ENCODE measurements at places on chromosomes 1 and 21.

- no peak for DNase-seq
Observed at GRCh38 chr21:42755766-42756579, 102.6 kb downstream of the PDE9A start.

GRCh38 chr1:232951180-232951579, 769 bp downstream of the NTPCR start:
- DNase-seq: peak; percentile 24

GRCh38 chr1:29501227-29501976, 265.1 kb downstream of the PTPRU start:
- peak; percentile 42 for DNase-seq

GRCh38 chr1:17161137-17161740, 42.0 kb upstream of the PADI2 start:
- DNase-seq: no peak

- no peak for DNase-seq
Observed at GRCh38 chr1:64941461-64942117, 24.8 kb downstream of the JAK1 start.

DNA sequence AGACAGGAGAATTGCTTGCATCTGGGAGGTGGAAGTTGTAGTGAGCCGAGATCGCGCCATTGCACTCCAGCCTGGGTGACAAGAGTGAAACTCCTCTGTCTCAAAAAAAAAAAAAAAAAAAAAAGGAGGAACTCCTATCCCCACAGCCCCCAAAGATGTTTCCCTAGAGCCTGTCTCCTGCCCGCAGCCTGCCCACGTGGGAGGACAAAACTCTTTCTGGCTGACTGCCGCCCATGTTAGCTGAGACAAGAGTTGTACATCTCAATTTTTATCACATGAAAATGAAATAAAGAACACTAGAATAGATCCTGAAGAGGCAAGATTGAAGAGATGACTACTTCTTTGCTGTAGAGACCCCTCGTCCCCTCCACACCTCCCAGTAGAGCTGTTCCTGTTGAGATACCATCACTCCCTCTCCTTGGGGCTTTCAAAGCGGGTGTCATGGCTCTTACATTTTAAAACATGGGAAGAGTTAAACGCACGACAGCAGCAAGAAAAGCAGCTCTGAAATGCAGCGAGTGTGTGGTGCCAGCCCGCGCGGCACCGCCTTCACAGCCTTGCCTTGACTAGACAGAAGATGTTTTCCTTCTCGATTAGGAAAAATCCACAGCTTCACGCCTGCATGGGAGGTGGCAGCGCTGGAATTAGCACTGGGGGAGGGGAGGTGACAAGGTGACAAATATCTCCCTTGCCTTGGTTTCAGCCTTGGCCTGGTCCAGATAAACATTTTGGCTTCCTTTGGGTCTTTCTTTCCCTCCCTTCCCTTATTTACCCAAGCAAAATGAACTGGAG, 253.4 kb upstream of the CSF3R start:
- no peak for DNase-seq

GRCh38 chr1:59445040-59445439, 148.1 kb downstream of the FGGY start:
- DNase-seq: peak; percentile 70

DNA sequence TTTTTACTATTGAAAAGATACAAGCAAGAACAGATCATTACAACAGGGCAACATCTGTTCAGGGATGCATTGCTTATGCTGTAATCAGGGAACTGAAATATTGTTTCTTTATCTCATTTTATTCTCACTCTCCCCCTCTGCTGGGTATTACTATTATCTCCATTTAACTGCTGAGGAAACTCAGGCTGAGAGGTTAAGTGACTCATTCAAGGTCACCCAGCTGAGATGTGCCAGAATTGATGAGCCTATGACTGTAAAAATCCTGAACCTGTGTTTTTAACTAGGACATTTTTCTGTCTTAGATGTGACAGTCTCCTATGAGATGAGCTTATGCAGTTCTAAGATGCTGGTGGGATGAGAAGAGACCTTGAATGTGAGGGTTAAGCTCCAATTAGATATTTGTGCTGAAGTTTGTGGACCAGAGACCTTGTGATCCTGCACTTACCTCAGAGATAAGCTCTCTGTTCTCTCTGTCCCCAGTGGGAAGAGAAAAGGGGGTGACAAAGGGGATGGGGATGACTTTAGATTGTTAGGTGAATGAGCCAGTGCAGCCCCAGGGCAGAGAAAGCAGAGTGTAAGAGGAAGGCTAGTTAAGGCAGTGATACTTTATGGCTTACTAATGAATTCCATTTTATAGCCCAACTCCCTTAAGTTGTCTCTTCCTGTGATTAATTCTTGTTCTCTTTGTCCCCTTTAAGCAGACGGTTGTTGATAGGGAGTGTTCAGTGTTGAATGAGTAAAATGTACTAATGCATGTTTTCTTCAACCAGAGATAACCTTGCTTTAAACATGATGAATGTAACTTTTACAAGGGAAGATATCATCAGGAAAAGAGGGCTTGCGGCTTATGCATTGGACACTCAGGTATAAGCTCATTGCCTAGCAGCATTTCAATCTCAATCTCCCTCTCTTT, 111.4 kb downstream of the HLX start:
- peak; percentile 48 for DNase-seq

- DNase-seq: peak; percentile 54
Observed at GRCh38 chr1:58331156-58331555, 215.4 kb downstream of the OMA1 start.

DNA sequence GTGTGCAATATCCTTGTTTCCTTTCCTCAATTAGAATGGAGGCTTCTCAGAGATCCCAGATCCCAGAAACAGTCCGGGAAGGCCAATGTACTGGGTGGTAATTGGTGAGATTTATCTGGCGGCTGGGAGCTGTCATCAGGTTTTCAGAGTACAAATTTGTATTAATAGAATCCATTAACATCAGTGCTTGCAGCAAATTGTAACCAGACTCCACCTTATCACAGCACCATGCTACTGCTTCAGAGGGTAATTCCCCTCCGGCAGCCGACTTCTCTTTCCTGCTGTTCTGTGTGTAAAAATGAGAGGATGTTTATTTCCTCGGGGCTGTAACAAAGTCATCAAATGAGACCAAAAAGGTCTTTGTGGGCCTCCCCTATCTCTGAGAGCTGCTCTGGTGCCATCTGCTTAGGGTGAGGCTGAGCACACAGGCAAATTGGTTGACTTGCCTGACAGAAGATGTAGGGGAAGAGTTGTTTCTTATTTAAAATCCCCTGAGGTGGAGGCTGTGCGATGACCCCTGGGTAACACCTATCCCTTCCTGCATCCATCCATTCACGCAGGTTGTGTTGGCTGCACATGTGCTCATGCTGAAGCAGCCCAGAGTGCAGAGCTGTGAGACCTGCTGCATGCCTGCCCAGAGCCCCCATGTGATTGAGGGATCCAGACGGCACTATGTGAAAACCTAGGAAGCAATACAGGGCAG, 19.2 kb downstream of the NFASC start:
- no peak for DNase-seq

DNA sequence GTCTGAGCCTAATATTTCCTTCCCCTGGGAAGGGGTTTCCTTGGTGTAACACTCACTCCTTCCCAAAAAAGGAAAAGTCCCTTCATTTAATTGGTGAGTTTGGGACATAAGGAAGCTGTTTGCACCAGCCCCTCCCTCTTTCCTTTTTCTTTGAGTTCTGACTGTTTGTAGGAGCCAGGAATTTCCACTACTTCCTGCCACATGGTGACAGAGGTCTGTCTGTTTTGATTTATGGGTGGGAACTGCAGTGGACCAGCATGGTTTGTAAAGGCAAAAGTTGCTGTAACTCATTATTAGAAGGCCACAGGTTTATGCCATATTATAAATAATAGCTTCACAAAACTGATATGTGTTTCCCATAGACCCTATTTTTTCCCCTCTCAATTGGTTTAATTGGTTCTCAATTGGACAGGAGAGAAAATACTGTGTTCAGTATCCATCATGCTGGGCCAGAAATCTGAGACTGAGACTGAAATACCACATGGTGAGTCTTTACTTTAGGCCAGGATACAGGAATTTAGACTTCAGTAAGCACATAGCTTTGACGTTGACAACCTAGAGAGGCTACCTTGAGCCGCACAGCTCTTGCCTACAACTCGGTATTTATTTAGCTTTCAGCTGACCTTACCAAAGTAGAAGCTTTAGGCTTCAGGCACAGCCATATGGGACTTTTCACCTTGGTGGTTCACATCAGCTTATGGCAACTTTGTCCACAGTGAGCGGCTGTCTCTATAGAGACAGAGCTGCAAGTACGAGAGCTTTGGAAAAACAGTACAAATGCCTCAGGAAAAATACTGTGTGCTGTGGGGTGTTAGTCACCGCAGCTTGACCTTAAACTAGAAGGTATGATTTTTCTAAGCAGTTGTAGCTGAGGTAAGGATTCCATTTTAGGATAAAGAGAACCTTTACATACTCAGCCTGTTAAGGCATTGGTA, 40.0 kb upstream of the RGS7 start:
- DNase-seq: peak; percentile 17

DNA sequence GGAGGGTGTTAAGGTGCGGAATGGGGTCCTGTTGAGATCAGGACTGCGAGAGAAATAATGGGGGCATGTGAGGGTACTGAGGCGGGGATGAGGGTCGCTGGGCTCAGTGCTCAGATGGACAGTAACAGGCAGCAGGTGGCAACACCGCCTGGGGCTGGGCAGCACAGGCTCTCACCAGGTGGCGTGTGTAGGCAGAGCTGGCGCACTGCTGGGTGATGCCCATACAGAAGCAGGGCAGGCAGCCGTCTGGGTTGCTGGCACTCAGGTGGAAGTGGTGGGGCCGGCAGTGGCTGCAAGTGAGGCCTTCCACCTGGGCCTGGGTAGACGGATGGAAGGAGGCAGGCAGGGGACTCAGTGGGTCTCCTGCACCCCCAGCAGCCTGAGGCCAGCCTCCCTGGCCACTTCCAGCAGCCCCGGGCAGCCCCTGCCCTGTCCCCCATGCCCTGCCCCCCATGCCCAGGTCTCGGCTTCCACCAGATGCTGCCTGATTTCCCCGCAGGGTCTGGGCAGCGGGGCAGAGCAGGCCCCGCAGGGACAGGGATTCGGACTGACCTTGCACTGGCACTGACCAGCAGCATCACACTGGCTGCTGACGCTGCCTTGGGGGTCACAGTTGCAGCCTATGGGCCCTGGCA, 60.5 kb downstream of the LDLRAD2 start:
- no peak for DNase-seq

DNA sequence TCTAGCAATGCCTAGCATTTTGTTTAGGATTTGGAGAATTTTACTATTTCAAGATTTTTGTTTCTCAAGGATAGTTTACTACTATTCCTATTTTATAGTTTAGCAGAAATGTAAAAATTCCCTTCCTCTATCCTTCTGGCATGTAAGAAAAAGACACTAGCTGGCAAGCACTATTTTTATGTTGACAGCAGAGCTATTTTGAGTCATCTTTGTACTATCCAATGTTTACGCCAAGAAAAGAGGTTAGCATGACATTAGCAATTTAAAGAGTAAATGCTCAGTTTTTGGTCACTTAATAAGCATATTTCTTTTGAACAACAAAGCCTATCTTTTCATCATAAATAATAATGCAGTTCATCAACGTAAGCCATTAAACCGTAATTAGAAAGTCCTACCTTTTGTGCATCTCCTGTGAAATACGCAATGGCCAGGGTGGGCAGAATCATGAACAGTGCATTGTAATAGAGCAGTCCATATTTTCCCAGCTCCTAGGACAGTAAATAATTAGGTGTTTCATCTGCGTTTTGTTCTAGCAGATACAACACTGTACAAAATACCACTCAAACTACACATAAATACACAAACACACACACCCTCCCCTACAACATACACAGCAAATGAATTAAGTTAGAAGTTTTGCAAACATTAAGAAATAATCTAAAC, 12.0 kb downstream of the SLC35D1 start:
- peak; percentile 62 for DNase-seq

GRCh38 chr1:232634096-232634495, 4.2 kb upstream of the SIPA1L2 start:
- DNase-seq: no peak

DNA sequence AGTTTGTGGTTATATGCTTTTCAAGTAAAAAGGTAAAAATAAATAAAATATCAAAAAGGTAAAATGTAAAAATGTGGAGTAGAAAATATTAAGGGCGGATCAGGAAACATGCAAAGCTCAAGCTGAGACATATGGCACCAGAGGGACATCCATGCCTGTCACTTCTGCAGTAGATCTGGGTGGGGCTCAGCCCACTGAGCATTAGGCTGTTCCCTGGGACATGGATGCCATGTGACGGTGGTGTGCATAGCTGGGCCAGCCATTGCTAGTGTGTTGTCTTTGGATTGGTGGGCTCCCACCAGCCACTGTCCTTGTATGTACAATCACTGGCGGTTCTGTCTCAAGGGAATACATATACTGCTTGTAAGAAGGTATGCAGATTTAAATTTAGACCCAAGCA, 3.0 kb downstream of the TTC13 start:
- DNase-seq: no peak

DNA sequence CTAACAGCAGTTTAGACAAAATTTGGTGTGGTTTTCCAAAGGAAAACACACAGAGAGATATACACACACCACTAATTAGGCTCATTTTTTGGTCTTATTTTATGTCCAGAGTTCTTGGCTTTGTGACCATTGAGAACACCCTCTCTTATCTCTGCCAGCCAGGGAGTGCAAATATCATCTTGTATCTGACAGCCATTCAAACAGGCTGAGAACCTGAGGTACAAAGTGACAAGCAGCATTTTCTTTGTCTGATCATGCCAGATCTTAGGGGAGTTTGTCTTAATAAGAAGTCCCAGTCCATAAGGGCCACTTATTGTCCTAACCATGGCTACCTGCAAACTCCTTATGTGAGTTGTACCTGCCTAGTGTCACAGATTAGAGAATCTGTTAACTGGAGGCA, 1165.2 kb downstream of the BRINP3 start:
- DNase-seq: no peak

DNA sequence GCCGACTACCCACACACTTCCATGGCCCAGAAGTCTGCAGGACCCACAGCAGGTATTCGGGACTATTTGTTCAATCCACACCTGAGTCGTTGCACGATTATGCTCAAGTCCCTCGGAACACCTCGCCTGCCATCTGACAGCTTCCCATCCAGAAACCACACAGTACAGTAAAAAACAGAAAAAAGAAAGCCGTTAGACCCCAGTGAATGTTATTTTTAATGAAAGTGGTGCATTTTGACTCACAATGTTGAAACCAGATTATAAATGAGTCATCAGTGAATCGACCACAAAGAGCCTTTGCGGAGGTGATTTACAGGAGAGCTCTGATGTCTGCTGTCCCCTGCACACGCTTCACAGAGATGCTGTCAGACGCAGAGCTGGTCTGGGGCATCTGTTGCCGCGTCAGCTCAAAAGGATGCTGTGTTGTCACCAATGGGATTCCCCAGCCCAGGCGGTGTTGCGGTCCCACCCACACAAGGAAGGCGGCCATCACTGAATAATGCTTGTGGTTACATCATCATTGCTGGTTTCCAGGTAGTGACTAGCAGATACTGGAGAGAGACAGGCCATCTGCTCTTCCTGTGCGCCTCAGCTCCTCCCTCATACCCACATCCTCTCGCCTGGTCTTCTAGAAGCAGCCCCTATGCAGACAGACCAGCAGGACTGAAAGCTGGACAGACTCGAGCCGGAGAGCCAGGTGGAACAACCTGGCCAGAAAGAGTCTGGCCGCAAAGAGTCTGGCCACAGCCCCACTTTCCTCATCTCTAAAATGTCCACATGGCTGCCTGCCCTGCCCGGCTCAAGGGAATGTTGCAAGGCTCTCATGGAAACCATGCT, 116.8 kb downstream of the TOMM20 start:
- peak; percentile 87 for DNase-seq

- no peak for DNase-seq
Observed at GRCh38 chr1:37817481-37817880, 9.5 kb upstream of the YRDC start.

All from adipocyte (in vitro differentiated cells).